ENCODE measurements at places on chromosomes 12 and 14. TPM values are rescaled to one million over a fixed set of nuclear protein-coding genes. Genes with fewer than 3 reads are reported as not detected.

SART3 gene
- 40.7 TPM for total RNA-seq

PAH gene
- total RNA-seq = 2.2 TPM

CLBA1 gene
- 6.5 TPM for total RNA-seq

SIX6 gene
- total RNA-seq = 1.2 TPM

FOXG1 gene
- 0.24 TPM for total RNA-seq

PTHLH gene
- 11.1 TPM for total RNA-seq

CMKLR1 gene
- 79.0 TPM for total RNA-seq

Data from umbilical cord (tissue), 2 donors.